ENCODE measurements at places on chromosomes 5 and 9.

DNA sequence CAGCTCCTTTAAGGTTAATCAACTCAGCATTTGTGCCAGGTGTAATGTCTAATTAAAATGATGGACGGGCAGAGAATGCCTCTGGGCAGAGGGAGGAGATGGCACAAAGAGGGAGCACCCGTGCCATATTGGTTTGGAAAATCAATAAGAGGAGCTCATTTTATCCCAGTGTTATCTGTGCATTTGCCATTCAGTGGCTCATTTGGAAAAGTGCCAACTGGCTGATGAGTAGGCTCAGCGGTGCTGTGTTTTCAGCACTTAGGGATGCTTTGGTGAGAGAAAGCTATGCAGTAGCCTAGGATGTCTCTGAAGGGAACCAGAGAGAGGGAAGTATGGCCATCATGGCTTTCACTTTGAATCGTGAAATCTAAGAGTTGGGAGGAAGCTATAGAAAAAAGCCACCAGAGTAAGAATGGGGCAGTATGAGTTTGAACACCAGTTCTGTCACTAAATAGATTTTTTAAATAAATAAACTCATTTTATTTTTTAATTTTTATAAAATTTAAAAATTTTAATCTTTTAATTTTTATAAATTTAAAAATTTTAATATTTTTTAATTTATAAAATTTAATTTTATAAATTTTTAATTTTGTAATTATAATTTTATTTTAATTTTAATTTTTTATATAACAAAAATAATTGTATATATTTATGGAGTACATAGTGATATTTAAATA is 472.8 kb downstream of the BRINP1 start:
- peak; percentile 62 for DNase-seq

DNA sequence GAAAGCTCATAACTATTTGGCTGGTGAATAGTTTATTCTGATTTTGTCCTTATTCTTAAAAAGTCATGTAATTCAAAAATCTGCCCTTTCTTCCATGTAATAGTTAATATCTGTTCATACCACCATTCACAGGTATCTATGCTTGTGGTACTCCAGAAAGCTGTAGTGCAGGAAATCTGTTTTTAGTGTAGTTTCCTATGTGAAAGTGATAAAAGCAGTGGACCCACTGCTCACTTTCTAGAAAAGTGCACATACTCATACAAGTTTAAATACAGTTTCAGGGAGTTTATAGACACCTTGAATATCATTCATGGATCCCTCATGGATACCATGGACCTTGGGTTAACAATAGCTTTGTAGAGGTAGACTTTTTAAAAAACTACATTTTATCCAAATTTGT is 20.2 kb downstream of the PBX3 start:
- no peak for DNase-seq

- no peak for DNase-seq
Measured at GRCh38 chr5:160185626-160186360, 43.5 kb upstream of the FABP6 start.

GRCh38 chr9:3887221-3887653 is 361.4 kb upstream of the RFX3 start:
- no peak for DNase-seq

- no peak for DNase-seq
Measured at GRCh38 chr9:120980951-120981350, 54.4 kb upstream of the TRAF1 start.

DNA sequence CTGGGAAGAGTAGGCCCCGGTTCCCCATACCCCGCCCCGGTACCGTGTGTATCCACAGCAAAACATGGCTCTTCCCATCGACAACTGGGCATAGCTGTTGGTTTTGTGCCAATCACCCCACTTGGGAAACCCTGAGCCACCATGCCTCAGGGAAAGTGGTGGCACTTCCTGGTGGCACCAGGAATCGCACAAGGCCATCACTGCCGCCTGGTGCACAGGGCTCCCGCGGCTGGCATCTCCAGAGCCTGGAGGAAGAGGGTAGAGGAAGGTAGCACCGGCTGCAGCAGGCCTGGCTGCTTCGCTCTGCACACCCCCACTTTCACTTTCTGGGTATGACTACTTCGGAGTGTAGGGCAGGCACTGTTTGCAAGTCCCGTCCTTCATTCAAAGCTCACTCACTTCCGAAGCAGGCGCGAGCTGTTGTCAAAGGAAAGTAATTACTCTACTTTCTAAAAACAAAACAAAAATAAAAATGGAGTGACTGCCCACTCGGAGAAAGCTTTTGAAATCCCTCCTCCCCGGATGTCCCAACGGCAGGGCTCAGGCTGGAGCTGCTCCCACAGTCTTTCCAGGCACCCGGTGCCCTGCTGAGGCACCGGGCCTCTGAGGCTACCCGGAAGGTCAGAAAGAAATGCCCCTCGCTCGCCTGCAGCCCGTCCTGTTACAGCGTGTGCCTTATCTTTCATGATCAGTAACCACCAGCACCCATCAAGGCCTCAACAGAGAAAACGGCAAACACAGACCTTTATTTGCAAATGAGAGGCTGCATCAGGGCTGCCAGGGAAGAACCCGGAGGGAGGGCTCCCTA is 2.0 kb downstream of the BRD3 start:
- peak; percentile 62 for DNase-seq

DNA sequence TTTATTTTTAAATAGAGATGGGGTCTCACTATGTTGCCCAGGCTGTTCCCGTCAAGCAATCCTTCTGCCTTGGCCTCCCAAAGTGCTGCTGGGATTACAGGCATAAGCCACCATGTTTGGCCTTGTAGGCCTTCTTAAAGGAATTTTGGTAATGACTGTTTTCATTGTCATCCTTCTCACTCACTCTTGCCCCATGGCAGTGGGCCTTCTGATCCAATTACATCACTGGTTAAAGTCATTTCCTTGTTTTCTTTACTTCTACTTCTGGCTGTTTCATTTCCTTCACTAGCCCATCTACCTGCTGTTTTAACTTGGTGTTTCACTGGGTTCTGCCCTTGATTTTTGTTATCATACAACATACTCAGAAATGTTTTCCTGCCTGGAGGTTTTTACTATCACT is 20.1 kb upstream of the NIM1K start:
- DNase-seq = no peak

- no peak for DNase-seq
Measured at GRCh38 chr5:115496936-115497576, 47.5 kb downstream of the FEM1C start.

GRCh38 chr9:21267485-21268346 is 27.9 kb upstream of the IFNA14 start:
- no peak for DNase-seq

Measured in RPMI7951 (cell line).